NCI-H1105 (cell line): ENCODE measurements at places on chromosomes 16 and 17.

- DNase-seq: no peak
These were observed 1.5 kb downstream of the TNFRSF12A start for GRCh38 chr16:3021449-3022207.

- peak; percentile 84 for DNase-seq
These were observed at the start of gene CCNF for GRCh38 chr16:2429034-2429770. TSS of gene CCNF (plus strand) at chr16:2429447. CDS start at chr16:2429482, 35 bp downstream.

- no peak for DNase-seq
These were observed 5.7 kb upstream of the VEZF1 start for GRCh38 chr17:57993471-57994365.

DNA sequence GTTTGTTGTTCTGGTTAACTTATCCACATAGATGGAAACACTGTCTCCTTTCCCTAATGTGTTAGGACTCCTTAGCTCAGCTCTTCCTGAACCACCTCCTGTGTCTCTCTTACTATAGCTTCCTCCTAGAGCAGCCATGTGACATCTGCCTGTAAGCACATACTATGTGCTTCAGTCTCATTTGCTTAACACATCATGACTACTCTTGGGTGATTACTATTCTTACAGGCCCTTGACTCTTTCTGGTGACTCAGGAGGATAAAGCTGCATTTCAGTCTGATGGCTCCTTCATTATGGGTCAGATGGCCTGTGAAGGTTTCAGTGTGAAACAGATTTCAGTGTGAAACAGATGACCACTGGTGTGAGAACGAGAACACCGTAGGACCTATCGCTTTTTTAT, 320 bp upstream of the KRTAP4-2 start:
- DNase-seq: no peak

GRCh38 chr16:21634216-21634615, 18.2 kb downstream of the IGSF6 start:
- no peak for DNase-seq

- no peak for DNase-seq
These were observed 44.4 kb downstream of the BANP start for GRCh38 chr16:87995644-87996043.

- DNase-seq: no peak
These were observed 31.5 kb downstream of the WWOX start for GRCh38 chr16:78130950-78131349.

GRCh38 chr17:61662741-61663140, 71.7 kb upstream of the NACA2 start:
- no peak for DNase-seq

- DNase-seq: no peak
These were observed 297.1 kb downstream of the IRF8 start for GRCh38 chr16:86195863-86196630.

GRCh38 chr16:2009164-2009711, 383 bp downstream of the ZNF598 start:
- no peak for DNase-seq

- DNase-seq: peak; percentile 9
These were observed 470.7 kb downstream of the SOX9 start for GRCh38 chr17:72591289-72592241.

GRCh38 chr16:67011274-67011673, 17.7 kb upstream of the CBFB start:
- no peak for DNase-seq

- no peak for DNase-seq
These were observed 30.3 kb downstream of the CDK5R1 start for GRCh38 chr17:32516940-32517701.

DNA sequence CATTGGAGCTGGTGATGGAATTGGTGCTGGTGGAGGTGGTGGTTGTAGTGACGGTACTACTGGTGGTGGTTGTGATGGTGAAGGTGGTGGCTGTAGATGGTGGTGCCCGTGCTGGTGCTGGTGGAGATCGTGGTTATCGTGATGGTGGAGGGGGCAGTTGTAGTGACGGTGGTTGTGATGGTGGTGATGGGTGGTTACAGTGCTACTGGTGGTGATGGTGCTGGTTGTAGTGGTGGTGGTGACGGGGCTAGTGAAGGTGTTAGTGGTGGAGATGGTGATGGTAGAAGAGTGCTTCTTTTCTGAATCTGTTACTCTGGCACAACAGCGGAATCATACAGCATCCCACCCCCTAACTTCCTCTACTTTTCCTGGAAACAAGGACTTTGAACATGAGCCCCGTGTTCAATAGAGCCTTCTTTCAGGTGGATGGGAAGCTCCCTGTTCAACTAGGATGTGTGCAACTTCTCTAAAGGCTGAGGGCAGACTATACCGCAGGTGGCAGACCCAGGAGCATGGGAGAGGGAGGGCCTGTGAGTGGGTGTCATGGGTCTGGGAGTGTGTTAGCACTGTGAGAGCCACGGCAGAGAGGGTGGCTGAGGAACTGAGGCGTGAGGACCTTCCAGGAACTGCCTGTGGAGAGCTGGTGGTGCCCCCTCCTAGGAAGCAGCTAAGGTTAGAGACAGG, 8.2 kb downstream of the TBX21 start:
- no peak for DNase-seq
